ENCODE measurements at places on chromosomes 5 and 9.

DNA sequence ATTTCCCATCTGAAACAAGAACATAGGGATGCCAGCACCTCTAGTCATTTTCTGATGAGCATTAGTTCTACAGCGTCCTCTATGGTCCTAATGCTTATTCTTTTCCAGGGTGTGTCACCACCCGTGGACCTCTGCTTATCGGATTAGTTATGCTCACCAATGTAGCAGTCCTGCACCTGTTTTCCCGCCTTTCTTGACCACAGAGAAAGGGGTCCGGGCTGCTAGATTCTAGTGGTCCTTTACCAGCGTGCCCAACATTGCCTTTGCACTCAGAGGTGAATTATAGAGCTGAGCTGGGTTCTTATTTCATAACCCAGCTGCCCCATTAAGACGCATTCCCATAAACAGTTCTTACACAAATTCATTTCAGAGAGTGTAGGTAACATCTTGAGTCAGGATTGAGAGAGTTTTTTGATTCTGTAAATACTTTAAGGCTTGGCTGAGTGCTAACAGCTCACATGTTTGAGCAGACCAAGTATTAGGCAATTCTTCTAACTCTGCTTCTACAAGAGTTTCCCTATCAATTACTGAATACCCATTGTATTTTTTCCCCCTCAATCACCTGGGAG, 2205.1 kb upstream of the C9orf72 start:
- DNase-seq: no peak

DNA sequence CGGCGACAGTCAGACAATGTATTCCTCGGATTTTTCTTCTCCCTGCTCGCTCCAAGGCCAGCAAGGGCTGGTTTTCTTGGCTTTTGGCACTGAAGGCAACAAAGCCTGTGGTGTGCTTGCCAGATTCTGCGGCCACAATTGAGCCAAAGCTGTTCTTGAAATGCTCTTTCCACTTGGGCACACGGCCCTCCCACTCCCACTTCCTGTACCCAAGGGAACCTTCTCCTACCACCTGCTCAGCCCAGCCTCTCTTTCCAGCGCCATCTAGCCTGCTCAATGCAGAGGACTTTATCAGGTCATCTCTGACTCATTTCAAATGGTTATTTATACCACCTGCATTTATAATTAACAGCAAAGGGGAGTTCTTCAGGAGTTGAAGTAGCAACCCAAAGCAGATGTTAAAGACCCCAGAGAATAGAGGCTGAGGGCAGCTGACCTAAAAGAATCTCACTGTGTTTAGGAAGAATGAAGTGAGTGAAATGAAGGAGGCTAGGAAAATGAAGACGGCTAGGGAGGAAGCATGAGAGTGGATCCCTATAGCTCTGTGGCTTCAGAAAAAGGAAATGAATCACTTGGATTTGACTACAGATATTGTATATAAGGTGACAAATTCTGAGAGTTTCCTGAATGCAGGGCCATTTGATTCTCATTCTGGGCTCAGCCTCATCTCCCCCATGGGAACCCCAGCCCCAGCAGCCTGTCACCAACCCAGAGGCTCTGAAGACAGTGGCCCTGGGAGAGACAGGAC, 439.0 kb downstream of the ENC1 start:
- DNase-seq: no peak

DNA sequence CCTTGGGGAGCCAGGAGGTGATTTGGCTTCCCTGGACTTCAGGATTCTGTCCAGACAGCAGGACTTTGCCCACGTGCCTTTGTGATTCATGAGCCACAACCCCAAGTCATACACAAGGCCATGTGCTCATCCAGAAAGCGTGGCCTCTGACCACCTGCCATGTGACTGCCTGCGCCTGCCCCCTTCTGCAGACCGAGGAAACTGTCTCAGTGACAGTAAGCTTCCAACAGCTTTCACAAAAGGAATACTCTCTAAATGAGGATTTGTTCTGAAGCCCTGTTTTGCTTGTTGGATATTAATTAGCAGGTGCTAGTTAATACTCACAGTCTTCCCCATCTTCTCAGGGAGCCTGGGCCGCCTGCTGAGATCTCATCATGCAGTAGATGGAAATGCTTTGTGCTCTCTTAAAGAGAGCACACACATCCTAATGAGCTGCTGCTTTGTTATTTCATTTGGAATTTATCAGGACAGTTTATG, 36.9 kb upstream of the ANGPTL2 start:
- no peak for DNase-seq

DNA sequence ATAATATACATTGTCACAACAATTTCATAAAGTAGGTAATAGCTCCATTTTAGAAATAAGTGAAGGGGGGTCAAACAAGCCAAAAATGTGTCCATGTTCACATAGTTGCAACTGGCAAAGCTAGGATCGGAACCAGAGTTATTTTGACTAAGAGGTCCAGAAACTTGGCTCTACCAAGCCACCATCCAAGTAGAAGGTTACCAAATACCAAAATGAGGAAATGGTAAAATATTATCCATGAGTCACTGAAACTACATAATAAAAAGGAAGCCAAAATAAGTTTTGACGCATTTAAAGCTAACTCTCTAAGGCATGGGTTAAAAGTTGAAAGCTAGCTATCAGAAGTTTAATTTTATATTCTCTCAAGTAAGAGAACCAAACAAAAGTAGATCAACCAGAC, 886.9 kb upstream of the DMAC1 start:
- no peak for DNase-seq

DNA sequence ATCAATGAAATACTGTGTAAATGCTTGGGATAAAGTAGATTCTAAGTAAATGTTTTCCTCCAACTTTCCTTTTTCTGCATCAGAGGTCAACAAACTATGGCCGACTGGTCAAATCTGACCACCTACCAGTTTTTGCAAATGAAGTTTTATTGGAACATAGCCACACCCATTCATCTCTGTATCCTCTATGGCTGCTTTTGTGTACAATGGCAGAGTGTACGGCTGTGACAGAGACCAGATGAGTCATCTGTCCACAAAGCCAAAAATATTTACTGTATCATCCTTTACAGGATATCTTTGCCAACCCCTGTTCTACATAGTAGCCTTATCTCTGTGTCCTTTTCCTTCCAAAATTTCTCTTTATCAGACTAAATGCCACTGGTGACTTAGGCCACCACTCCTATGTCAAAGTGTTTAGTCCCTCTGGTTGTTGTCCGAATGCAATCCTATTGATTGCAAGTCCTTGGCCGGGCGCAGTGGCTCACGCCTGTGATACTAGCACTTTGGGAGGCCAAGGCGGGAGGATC, 218.4 kb upstream of the KLF4 start:
- no peak for DNase-seq

DNA sequence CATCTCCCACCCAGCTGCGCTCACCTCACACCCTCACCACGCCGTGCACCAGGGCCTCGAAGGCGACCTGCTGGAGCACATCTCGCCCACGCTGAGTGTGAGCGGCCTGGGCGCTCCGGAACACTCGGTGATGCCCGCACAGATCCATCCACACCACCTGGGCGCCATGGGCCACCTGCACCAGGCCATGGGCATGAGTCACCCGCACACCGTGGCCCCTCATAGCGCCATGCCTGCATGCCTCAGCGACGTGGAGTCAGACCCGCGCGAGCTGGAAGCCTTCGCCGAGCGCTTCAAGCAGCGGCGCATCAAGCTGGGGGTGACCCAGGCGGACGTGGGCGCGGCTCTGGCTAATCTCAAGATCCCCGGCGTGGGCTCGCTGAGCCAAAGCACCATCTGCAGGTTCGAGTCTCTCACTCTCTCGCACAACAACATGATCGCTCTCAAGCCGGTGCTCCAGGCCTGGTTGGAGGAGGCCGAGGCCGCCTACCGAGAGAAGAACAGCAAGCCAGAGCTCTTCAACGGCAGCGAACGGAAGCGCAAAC, 1.1 kb downstream of the POU4F3 start:
- DNase-seq: no peak

DNA sequence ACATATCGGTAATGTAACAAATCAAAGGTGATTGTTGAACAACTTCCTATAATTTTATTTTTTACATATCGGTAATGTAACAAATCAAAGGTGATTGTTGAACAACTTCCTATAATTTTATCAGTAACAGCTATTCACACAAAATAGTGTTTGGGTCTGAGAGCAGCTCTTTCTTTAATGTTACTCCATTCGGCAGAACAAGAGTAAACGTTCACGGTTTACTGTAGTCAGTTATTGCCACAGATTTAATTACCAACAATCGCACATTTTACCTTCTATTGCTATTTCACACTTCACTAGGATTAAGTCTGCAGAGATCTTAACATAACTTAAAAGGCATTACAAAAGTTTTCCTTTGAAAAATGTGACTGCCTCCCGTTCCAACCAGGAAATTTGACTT, 6.4 kb downstream of the GNAQ start:
- DNase-seq: no peak

DNA sequence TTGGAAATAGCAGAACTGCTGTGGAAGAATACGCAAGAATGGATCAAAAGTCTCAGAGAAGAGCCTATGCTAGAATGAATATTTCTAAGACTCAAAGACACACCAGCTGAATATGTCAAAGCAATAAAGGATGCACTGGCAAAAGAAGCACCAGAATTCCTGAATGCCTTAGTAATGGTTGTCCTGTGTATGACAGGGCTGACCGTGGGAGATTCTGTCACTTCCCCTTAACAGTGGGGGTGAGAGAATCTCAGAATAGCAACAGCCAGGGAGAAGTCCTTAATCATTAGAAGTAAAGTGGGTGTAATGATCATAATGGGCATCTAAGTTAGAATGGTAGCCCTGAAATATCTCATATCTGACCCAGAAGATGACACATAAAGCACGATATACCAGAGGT, 14.6 kb upstream of the PRR16 start:
- no peak for DNase-seq

- no peak for DNase-seq
These were observed 396.2 kb downstream of the KCTD16 start for GRCh38 chr5:144566747-144567420.

GRCh38 chr5:83731638-83732037, 11.0 kb upstream of the HAPLN1 start:
- no peak for DNase-seq

DNA sequence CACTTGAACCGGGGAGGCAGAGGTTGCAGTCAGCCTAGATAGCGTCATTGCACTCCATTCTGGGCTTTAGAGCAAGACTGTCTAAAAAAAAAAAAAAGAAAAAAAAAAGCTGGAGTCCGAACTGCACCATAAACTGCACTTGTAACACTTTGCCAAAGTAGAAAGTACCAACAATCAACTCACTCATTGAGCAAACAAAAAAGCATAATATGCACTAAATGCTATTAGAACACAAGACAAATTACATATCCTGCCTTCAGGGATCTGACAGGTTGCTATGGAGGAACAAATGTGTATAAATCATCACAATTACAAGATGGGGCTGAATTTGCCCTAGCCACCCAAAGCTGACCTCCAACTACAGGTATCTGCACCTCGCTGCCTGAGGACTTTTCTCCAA, 27.9 kb downstream of the GNAQ start:
- no peak for DNase-seq

- DNase-seq: no peak
These were observed 6.5 kb upstream of the FBXO10 start for GRCh38 chr9:37582548-37583157.

DNA sequence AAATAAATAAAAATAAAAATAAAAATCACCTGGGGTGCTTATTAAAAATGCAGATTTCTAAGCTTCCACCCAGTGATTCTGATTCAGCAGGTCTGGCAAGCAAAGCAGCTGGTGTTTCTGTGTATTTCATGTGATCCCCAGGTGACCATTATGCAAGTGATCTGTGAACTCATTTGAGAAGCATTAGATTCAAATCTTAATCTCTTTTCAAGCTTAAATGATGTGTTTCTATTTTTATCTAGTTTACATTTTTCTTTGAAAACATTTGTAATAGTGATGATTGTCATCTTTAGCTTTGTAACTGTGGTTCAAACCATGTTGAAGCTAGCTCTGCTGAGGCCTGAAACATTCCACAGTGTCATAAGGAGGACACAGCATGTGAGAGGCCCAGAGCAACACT, 804.8 kb upstream of the ZNF608 start:
- no peak for DNase-seq

DNA sequence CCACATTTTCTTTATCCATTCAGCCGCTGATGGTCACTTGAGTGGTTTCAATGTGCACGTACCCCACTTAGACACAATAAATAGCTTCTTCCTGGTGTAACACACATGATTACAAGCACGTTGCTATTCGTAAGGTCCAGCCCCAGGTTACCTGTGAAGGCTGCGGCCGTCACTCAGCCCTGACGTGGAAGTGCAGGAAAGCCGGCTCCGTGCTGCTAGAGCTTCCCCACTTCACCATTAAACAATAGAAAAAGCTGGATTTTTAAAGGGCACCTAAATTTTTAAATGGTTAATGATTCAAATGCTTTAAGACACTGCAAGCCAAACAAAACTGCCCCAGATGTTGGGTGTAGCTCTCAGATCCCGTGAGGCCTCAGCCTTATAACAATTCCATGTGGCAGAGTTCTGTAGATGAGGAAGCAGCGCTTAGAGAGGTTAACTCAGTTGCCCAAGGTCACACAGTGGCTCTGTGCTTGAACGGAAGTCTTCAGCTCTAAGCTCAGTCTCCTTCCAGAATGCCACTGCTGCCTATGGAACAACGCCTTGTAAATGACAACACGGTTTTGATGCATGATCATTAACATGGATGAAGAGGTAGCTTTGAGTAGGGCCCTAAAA, 125.7 kb downstream of the COL23A1 start:
- no peak for DNase-seq

GRCh38 chr9:87894998-87895625, 12.4 kb downstream of the SPATA31E1 start:
- no peak for DNase-seq

DNA sequence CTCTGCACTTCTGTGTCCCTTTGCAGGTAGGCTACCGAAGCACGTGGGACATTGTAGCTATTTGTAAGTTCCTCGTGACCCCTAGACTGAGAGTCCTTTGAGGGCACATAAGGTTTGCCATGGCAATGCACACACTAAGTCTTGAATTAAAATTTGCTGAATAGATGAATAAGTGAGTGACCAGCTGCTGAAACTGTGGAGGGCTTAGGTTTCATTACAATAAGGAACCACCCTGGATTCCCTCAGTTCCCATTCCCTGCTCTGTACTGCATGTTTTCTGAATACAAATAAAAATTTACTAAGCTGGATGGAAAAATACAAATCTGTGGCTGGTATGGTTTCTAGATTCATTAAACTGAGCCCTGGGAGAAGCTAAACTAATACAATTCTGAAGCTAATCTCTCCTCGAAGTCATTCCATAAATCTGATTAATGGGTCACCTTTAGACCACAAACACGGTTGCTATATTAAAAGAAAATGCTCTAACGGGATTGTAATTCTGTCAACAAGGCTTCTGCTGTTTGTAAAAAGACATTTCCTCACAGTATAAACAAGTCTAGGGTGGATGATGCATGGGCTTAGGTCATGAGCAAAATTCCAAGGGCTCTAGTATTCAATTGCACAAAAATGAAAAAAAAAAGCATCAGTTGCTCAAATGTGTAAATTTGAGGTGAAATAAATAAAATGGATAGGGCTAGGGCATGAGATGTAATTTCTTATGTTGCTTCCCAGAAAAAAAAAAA, 172.3 kb downstream of the ATP10B start:
- DNase-seq: no peak

Measured in cerebellar nuclear complex (tissue), 1 donor.